ENCODE measurements at places on chromosomes 1 and 21.

- DNase-seq = no peak
These were observed 102.7 kb upstream of the IVNS1ABP start for GRCh38 chr1:185419718-185420117.

- no peak for DNase-seq
These were observed 6.8 kb downstream of the STPG1 start for GRCh38 chr1:24406788-24407187.

DNA sequence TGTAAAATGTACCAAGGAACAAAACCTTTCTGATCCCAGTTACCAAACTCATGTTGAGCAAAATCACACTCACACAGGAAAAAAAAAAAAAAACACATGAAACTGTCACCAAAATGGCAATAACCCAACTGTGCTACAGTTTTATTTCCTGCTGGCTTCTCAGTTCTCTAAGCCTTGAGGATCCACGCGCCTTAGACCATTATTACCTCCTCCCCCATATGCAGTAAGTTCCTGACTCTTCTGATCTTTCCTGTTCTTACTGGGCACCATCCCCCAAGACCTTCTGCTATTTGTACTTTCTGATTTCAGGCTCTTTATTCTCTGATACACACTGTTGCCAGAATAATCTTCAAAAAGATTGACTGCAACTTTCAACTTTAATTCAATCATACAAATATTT, 79.6 kb downstream of the SLC45A1 start:
- DNase-seq = no peak

DNA sequence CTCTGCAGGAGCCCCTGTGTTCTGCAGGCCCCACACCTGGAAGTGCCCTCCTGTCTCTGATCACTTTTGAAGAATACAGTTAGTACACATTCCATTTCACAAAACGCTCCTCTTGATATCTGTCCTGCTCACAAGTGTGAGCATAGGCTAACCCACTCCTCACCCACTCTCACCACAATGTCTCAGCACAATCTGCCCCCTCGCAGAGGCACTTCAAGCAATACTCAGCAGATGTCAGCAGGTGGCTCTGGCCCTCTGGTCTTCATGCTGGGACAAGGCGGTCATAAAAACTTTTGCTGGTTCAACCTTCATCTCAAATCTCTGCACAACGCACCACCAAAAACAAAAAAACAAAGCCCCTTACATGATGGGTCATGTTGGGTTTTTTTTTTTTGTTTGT, 671.2 kb downstream of the MATN1 start:
- DNase-seq = no peak

DNA sequence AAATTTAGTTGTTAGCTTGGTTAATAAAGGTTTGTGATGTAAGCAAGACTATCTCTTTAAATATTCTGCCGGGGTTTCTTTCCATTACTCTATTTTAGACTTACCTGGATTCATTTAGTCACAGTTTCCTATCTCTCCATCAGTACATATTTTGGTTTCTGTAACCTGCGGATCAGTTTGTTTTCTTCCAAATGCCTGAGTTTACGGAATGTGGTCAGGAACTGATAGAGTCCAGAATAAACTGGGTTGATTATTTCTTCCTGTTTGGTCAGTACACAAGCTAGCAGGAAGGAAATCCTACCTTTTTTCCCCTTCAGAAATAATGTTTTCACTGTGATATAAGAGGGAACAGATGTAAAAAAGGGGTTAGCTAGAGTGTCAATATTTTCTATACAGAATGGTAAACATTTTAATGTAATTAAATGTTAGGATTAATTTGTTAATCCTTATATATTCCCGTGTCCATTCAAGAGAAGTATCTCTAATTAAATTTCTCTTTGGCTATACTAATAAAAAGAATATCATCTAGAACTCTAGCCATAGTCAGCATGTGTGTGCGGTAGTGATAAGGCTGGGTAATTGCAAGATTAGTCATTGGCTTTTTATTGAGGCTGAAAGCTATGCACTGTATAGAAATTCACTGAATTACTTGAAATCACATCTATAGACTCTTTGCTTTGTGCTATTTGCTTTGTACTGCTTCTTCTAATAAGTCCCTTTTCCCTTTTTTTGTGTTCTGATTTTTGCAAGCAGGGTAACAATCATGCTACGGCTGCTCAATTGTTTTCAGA, 144.7 kb upstream of the ADGRL4 start:
- no peak for DNase-seq

GRCh38 chr1:58905126-58905490, 121.3 kb upstream of the JUN start:
- no peak for DNase-seq

DNA sequence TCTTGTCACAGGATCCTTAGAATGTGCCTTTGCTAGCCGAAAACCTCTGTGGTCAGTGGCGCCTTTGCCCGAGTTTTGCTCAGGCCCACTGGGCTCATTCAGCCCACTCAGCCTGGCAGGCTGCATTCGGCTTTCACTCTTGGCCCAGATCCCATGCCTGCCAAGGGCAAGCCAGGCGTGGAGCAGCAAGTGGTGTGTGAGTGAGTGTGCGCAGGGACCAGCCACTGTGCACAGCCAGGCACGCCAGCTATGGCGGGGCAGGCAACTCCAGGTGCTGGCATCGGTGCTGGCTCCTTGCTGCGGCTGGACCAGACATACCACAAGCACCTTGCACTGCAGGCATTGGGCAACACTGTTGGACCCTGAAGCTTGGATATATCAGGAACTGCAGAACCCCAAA, 1145.1 kb upstream of the NCAM2 start:
- DNase-seq = no peak

DNA sequence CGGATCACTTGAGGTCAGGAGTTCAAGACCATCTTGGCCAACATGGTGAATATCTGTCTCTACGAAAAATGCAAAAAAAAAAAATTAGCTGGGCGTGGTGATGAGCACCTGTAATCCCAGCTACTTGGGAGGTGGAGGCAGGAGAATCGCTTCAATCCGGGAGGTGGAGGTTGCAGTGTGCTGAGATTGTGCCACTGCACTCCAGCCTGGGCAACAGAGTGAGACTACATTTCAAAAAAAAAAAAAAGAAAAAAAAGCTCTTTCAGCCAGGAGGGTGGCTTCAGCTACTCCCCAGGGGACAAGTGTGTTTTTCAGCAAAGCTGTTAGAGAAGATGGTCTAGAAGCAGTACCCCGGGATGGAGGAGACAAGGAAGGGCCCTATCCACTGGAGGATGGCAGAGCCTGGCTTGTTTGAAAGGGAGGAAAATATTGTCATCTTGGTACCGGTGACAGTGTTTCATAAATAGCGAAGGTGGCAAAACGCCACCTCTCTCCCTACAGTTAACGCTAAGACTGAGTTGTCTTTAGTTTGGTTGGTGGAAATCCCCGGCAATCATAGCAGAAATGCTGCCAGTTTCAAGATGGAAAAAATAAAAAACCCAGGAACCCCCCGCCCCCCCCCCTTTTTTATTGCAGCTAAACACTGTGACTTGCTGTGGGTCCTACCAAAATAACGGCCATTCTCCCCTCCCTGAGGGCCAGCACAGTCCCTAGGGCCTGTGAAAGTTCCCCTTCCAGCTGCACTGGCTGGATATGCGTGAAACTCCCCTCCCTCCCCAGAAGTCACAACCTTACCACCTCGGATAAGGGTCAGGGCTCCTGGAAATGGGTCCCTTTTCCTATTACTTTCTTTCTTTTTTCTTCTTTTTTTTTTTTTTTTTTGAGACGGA, 3.5 kb downstream of the PIK3CD start:
- DNase-seq = no peak

DNA sequence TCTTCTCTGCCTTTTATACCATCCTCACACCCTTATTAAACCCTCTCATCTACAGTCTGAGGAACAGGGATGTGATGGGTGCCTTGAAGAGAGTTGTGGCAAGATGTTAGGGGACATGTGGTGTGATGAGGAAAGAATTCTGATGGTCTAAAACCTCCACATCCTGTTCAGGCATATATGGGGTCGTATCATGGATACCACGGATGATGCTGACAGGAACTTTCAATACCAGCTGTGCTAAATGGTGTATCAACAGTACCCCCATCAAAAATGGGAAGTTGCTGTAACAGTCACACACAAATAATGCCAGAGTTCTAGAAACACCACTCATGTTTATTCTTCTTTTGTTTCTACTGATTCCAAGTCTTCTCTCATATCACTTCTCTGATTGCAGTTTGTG, 12.9 kb downstream of the OR2T6 start:
- DNase-seq = no peak

- DNase-seq = no peak
These were observed 420.9 kb downstream of the DISC1 start for GRCh38 chr1:232047473-232047872.

- DNase-seq = no peak
These were observed 350.9 kb downstream of the ST6GALNAC3 start for GRCh38 chr1:76425201-76426145.

DNA sequence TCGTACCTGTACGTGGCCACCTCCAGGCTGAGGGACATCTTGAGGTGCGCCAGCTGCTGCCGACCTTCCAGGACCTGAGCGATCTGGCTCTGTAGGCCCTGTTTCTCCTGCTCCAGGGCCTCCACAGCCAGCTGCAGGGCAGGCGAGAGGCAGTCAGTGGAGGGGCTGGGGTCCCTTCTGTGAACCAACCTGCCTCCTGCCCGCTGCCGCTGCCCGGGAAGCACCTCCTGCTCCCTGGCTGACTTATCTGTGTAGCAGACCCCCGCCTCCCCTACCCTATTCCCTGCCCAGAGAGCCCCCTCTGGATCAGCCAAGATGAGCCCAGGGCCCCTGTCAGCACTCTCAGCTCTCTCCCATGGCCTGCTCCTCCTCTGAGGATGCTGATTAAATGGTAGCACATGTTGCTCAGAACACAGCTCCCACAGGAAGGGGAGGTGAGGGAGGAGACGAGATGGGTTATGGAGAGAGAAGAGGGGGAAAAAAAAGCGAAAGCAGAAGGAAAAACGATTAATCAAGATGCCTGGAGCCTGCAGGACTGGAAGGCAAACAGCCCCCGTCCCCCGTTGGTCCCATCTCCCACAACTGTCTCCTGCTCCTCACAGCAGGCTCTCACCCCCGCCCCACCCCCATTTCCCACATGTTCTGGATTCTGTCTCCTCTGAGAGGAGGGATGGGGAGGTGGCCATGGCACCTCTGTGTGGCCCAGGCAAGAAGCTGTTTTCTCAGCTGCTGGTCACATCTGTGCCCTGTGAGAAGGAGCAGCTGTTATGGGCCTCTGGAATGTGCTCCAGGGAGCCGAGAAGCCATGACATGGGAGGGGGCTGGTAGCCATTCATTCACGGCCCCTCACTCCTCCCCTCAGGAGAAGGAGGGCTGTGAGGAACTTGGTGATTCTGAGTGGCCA, 1.7 kb downstream of the NES start:
- DNase-seq = no peak

- no peak for DNase-seq
These were observed 18.9 kb downstream of the PLCH2 start for GRCh38 chr1:2495026-2495425.

DNA sequence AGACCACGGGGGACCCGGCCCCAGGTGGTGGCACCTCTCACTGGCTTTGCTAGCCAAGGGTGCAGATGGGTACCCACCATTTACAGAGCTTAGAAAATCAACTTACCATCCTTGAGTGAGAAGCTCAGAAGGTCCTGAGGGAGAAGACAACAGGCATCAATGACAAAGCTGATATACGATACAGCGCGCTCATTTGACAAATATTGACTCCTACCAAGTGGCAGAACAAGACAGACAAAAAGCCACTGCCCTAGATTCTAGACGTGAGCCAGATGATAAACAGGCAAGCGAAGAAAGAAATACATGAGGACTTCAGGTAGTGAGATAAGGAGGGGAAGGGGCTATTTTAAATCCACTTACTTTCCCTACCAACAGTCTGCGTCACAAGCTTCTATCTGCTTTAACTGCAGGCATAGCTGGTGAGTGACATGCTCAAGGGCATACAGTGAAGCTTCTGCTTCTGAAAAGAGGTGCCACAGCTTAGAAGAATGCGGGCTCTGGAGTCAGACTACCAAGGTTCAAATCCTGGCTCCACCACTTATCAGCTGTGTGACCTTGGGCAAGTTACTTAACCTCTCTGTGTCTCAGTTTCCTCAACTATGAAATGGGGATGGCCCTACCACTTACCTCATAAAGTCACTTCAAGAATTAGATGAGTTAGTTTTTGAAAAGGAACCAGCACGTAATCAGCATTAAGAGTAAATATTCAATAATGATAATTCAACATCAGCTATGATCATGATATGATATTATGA, 29.1 kb downstream of the TMCO4 start:
- no peak for DNase-seq

- no peak for DNase-seq
These were observed 72.7 kb downstream of the IER5 start for GRCh38 chr1:181160998-181161870.

DNA sequence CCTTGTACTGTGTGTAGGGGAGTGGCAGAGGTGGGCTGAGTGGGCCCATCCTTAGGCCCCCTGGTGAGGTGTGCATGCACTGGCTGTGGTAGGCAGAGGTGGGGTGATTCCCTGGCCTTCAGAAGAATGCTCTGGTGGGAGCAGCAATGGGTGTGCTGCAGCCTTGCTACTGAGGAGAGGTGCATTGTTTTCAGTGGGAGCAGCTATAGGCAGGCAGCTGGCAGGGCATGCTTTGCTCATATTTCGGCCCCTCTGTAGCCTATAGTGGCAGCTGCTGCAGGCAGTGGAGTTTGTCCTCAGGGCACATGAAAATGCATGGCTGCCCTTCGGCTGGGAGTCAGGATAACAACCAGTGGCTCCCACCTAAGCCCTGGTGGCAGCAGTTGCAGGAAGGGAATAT, 10.1 kb upstream of the KCTD3 start:
- DNase-seq = no peak

- DNase-seq = no peak
These were observed 25.2 kb downstream of the EXOC8 start for GRCh38 chr1:231312432-231312788.

GRCh38 chr1:109392788-109393616, 4.7 kb downstream of the SORT1 start:
- DNase-seq = no peak

DNA sequence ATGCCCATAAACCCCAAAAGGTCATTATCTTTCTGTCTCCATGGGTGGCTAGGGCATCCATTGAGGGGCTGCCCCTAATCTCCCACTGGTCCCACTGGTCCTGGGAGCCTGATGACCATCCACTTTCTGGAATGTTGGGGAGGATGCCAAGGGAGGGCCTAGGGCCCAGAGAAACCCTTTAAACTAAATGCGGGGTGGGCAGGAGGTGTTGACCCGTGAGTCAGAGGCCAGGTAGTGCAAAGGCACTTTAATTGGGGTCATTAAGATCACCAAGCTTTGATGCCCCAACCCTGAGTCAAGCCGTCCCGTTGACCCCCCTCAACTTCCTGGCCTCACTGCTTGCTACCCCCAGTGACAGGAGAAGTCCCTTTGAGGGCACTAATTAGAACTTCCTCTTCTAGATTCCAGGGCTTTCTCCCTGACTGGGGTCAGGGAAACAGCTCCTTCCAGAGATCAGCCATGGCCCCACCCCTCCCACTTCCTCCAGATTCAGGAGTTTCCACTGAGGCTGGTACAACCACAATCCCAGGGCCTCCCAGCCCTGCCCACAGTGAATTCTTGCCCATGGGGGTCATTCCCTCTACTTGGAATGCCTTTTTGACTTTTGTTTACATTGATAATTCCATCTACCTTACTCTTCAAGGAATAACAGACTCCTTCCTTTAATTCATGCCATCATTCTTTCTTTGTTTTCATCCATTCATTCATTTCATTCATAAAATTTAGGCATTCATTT, 15.5 kb upstream of the SERINC2 start:
- DNase-seq = no peak

Measured in stimulated activated CD4-positive, alpha-beta T cell treated with anti-CD3 and anti-CD28 coated beads, Interleukin-15, amount 100 ng/mL, for 1 hour (primary cell).